ENCODE measurements at places on chromosomes 12 and 14. TPM values are rescaled to one million over a fixed set of nuclear protein-coding genes. Genes with fewer than 3 reads are reported as not detected.

NPFF gene
- polyA plus RNA-seq, result 0.48 TPM

CISTR gene
- polyA plus RNA-seq, result not detected

SRRM4 gene
- 0.31 TPM for polyA plus RNA-seq

DBX2 gene
- polyA plus RNA-seq, result 0.12 TPM

HHIPL1 gene
- polyA plus RNA-seq, result 1.5 TPM

SLCO1A2 gene
- polyA plus RNA-seq, result not detected

SERPINA4 gene
- polyA plus RNA-seq, result not detected

Measured in hindlimb muscle (tissue), 1 donor.